Mammary epithelial cell (primary cell): ENCODE measurements at places on chromosomes 3 and 15.
A peak's percentile ranks its signal among the peaks of the same experiment; 100 is the strongest.

DNA sequence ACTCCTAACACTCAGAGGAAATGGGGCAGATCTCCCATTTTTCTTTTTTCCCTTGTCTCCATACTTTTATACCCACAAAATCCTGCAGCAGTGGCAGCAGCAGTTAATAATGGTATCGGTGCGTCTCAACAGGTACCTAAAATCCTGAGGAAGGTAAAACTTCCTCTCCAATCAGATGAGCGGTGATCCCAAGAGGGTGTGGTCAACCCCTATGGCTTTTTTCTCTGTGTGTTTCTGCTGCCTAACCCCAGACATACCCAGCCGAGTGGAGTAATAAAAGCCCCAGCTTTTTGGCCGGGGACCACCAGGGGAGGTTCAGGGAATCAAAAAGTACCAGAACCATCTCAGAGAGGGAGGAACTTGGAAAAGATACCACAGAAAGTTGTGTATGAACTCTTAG is 9.1 kb downstream of the GK5 start:
- no peak for DNase-seq

DNA sequence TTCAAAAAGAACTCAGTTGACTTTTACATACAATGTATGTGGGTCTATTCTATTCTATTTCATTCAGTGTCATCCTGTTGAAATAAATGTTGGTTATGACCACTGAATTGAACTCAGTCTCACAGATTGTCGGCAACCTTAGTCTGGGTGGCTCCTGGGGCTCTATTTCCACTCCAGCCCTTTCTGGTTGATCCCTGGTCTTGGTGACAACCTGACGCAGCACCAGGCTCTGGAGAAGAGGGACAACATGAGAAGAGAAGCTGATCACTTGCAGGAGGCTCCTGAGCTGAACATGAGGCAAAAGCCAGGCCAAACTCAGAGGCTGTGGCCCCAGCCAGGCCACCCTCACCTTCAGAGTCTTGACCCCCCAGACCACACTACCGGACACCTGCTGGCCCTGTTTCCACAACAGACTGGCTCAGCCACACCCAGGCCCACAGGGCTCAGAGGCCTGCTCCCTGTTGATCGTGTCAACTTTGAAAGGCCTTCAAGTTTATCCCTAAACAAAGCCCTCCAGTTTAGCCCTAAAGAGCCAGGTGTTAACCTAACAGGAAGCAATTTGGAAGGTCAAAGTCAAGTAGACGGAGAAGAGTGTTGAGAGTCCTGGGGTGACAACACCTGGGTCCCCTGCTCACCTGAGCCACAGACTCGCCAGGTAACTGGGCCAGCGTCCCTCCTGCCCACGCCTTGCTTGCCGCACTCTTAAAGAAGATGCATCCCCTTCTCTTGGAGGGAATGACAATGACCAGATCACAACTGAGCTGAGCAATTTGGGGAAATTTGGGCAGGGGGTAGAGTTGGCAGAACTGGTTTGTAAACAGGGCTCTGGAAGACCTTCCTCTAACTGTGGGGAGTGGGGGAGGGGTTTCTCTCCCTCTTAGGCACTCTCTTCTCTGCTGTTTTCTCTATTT is 15.4 kb upstream of the MUC20 start:
- no peak for DNase-seq

- DNase-seq: peak; percentile 48
Measured at GRCh38 chr3:61682671-61683548, 121.5 kb downstream of the PTPRG start.

GRCh38 chr3:146326875-146327543 is 76.1 kb upstream of the PLSCR4 start:
- DNase-seq: peak; percentile 51

DNA sequence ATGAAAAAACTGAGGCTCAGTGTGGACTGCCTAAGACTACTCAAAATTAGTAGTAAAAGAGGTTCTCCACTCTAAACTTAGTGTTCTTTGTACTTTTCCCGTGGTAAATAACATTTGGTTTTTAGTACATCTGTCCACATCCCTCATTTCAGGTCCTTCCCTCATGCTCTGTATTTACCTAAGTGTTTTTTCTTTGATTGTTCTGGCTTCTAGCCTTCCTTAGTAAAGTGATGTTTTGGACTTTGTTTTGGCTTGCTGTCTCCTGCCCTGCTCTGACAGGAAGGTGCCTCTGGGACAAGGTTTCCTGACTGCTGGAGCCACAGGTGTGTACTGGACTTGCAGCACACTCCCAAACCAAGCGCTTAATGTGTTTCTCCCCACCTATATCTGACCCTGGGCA is 29.9 kb upstream of the ALDH1A2 start:
- no peak for DNase-seq

DNA sequence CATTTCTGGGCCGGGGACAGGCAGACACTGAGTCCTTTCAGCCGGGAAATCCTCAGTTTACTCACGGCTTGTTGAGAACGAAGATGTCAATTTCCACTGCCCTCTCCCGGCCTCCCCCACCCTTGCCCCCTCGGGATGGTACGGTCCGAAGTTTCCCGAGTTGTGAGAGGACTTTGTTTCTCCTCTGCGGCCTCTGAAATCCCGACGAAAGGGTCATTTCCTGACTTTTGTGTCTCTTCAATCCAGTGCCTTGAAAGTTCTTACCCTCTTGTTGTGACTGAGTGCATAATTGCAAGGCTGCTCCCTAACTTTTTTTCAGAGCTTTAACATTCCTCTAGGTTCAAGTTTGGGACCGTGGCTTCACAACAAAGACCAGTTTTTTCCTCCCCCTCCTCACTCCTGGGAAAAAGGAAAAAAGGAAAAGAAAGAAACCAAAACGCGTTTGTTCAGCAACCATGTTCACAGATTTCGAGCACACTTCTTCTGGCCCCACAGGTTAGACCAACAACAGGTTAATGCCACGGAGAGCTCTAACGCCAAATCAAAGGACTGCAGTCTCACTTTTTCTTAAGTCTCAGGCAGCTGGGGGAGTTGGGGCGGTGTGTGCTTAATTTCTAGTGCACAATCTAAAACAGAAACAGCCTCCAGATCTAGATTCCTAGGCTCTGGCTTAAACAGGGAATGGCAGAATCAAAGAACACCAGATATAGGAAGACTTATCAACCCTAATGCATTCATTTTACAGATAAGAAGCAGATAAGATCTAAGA is 138.9 kb downstream of the TMCO5A start:
- no peak for DNase-seq

DNA sequence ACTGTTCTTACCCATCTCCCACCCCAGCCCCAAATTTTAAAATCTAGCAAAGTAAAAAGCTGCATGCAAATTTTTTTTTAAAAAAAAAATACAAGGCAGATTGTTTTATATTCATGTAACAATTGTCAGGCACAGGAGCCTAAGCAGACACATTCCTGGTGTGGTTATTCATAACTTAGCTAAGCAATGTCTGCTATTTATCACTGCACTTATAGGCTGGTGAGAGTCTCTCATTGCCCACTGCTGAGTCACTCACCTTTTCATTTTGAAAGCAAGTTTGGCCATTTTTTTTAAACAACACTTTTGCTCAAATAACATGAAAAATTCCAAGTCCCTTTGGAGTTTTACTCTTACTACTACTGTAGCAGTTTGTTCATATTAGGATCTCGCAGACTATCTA is 413.9 kb downstream of the RBMS3 start:
- peak; percentile 80 for DNase-seq

DNA sequence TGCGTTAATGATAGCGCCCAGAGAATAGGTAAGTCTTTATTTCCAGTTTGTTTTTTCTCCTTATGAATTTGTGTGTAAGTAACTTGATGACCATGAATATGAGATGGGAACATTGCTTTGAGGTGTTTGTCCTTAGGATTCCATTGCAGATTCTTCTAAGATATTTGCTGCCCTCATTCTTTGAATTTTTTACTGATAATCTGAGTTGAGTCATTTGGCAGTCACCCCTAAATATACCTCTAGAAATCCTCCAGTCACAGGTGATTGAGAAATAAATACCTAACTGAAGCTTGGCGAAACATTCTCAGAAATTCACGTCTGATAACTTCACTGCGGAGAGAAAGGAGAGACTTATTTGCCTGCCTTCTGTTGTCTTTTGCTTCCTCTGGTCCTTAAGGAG is 345.5 kb downstream of the SQOR start:
- no peak for DNase-seq

DNA sequence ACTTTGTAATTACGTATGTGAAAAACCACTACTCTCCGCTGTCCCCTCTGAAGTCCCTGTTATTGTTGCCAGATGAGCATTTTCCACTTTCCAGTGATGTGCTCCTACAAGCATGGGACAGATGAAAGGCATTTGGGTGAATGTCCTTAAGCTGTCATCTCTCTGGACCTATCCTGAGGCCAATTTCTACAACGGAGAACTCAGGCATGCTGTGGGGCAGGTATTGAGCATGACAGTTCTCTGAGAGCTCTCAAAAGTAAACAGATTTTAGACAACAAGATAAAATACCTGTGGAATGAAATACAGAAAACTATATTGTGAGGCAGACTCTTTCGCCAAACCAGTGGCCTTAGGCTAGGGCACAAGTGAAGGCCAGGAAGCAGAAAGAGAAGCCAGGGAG is 656.5 kb upstream of the NR2F2 start:
- no peak for DNase-seq

DNA sequence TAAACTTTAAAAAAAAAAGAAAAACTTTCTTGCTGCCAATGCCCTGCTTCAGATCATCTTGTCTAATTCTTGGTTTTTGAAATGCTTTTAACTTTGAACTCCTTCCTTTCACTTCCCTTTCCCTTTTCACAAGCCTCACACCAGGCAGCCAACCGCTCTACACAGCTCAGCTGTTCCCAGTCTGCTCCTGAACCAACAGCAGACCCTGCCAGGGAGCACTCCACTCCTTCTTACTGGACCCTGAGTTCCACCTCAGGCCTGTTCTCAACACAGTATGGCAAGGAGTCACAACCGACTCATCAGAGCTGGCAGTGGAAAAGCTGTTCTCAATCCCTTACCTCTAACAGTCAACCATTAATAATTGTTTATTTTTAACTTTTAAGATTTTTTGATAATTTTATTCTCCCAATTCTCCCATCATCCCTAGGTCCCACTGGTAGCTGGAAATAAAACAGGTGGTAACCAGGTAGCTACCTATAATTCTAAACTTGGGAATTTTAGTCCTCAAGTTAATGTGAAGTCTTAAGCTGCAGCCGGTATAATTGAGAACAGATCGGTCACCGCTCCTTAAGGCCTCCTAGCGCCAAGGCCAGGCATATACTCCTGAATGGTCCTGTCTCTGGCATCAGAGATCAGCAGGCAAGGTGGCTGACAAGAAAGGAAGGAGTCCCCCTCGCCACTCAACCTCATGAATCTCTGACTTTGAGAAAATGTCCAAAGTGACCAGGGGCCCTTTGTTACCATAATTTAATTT is 43.9 kb downstream of the BOC start:
- DNase-seq: no peak

GRCh38 chr3:15361494-15362214 is 29.3 kb upstream of the SH3BP5 start:
- peak; percentile 83 for DNase-seq

GRCh38 chr15:67033571-67034044 is 31.8 kb upstream of the SMAD3 start:
- DNase-seq: no peak

- no peak for DNase-seq
Measured at GRCh38 chr3:155334215-155334913, 40.9 kb upstream of the STRIT1 start.

GRCh38 chr3:136753326-136753939 is 1.3 kb upstream of the STAG1 start:
- no peak for DNase-seq

DNA sequence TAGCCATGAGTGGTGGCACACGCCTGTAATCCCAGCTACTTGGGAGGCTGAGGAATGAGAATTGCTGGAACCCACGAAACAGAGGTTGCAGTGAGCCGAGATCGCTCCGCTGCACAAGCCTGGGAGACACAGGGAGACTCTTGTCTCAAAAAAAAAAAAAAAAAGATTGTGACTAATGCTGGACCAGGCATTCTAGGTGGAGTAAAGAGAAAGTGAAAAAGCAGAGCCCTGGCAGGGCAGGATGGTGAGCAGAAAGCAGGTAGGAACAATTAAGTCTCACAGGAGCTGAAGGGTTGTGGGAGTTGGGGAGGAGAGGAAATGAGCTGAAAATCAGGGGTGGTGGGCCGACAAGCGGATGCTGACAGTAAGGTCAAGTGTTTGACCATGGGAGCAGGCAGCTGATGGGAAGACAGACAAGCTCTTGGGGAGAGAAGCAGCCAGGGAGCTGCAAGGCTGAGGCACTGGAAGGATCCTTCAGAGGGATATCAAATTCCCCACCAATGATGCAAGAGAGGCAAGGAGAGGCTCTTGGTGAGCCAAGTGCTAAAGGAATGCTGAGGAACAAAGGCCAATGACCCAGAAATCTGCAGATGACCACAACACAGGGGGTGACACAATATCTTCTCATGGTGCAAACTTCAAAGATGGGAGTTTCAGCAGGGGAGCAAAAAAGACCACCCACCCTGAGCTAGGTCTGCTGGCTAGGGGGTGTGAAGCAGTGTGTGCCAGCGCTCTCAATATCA is 251.1 kb downstream of the ULK4 start:
- DNase-seq: peak; percentile 33

DNA sequence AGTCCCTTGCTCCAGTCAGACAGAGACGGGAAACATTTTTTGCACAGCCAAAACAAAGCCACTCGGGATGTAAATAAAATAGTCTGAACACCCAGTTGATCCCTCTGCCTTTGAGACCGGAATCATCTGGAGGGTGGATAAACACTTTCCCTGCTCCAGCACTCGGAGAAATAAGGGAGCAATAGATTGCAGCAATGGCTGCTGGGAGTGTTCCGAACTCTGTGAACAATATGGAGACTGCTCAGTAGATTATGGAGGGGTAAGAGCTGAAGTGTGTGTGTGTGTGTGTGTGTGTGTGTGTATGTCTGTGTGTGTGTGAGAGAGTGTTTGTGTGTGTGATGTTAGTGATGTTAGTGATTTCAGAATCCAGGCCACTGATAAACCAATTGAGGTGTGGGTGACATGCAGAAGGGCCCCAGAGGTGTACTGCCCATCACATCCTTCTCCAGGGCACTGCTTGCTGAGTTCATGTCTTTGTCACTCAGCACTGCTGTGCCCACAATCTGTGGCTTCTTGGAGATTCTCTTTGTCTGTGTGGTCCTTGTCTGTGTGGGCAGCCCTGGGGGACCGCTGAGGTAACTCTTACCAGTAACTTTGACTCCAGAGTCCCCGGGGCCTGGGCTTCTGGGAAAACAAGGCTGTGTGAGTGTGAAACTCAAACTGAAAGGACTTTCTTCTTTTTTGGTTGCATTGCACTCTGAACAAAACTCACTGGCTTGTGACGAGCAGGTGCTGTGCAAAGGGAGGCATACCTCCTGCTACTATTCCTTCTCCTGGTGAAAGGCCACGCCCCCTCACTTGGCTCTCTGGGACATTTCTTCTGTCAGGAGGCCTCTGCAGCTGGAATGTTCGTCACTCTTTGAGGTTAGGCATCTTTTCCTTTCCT is 23.0 kb downstream of the CRYGS start:
- no peak for DNase-seq

GRCh38 chr3:58874248-58874741 is 175.5 kb downstream of the CFAP20DC start:
- DNase-seq: peak; percentile 95

- DNase-seq: no peak
Measured at GRCh38 chr3:135368781-135369180, 573.7 kb downstream of the EPHB1 start.

DNA sequence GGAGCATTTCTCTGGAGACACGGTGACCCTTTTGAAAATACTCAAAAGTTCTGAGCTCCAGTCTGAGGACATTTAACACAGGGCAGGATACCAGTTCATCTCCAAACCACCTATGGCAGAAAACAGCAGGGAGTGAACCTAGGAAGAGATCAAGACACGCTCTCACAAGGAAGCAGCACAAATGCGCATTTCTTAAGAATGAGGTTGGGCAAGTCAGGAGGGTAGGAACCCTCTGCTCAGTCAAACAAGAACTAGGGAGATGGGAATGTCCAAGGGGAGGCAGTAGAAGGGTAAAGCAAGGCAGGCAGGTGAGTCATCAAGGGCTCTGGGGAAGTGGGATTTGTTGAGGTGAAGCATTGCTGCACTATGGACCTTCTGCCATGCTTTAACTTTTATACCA is 60.3 kb upstream of the PSMD6 start:
- DNase-seq: no peak
